ENCODE measurements at places on chromosomes 12 and 14.

DNA sequence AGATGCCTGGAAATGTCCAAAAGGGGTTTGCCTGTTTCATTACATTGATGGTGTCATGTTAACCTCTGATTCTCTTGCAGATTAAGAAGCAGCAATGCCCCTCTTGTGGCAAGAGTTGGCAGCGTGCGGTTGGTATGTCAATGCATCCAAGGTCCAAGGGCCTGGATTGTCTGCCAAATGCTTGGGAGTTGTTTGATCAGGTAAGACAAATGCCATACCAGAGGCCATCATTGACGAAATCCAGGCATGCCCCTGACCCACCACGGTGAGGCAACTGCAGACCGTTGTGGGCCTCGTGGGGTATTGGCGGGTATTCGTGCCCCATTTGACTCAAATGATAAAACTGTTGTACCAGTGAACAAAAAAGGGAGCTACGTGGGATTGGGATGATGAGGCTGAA is 11.4 kb upstream of the RNASE12 start:
- no peak for DNase-seq

- no peak for DNase-seq
These were observed 7.8 kb downstream of the FOXA1 start for GRCh38 chr14:37587131-37587803.

DNA sequence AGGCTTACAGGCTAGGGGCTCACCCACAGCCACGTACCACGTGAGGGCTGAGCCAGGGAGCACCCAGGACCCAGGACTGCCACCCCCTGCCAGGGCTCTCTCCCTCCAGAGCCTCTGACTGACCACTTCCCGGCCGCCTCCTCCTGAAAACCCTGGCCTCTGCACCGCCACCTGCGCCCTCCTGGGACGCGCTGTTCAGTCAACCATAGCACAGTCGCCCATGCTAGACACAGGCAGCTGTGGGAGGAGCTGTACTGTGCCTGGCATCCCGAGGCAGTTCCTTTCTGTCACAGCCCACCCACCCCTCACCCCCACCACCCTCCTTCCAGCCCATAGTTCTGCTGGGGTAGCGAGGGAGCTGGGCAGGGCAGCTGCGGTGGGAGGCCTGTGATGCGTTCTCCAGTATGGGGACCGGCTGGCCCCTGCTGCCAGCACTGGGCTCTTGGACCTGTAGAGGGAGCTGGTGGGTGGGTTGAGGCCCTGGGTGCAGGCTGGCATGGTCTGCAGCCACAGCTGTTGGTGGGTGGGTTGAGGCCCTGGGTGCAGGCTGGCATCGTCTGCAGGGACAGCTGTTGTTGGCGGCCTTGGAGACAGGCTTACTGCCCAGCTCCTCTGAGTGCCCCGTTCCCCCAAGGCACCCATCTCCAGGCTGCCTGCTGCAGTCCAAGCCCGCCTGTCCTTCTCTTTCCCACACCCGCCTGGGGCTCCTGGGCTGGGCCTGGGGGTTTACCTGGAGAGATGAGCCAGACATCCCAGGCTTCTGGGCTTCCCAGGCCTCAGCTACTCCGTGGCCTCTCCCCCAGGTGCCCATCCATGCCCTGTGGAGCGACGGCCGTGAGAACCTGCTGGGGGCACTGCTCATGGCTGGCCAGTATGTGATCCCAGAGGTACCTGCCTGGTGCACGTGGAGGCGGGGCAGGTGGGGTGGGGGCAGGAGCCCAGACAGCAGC is 11.5 kb downstream of the ASPG start:
- peak; percentile 25 for DNase-seq

DNA sequence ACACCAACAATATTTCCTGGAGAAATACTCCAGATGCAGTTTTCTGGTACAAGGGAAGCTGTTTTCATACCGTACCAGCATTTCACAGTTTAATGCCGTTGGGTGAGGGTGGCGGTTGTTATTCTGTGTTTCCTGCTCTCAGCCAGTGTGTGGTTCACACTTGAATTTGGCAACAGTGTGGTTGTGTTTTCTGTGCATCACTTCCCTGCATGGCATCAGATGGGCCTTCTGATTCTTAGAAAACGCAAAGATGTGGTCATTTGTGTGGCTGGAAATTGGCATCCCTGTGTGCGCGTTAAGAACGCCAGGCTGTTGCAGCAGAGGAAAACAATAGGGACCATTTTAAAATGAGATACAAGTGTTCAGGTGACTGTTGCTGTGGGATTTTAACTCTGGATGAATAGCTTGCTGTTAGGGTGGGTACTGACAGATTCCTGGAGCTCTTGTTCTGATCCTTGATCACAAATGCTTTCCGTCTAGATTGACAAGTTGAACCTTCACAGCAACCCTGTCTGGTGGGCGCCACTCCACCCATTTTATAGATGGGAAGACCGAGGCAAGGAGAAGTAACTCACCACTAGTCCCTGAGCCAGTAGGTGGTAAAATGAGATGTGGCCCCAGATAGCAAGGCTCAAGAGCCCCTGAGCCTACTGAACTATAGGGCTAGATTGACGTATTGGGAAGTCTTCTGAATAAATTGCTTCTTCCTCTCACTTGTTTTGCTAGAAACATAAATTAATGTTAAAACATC is 231.2 kb downstream of the CHST11 start:
- DNase-seq, result no peak

GRCh38 chr12:4994622-4995021 is 49.1 kb upstream of the KCNA5 start:
- DNase-seq, result no peak

DNA sequence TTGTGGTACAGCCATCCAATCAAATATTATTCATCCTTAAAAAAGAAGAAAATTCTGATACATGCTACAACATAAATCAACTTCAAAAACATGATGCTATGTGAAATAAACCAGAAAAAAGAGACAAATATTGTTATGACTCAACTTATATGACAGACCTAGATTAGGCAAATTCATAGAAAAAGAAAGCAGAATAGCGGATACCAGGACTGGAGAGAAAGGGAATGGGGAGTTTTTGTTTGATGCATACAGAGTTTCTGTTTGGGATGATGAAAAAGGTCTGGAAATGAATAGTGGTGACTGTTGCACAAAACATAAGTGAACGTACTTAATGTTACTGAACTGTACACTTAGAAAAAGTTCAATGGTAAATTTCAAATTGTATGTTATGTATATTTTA is 82.3 kb downstream of the SPPL3 start:
- DNase-seq, result no peak

DNA sequence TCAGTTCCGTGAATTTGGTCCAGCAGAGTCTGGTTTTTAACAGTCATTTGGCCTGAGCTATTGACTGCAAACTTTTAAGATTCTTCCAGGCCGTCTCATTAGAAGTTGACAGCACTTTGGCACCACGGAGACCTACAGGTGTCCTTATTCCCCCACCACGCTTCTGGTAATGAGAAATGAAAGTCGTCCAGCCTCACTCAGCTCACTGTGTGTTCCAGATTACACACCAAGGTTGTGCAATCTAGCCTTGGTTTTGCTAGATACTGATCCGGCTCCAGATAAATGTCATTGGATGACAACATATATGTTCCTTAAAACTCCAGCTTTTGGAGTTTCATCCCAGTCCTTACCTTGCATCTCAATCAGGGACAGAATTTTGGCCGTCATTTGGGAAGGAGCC is 210.4 kb downstream of the CHST11 start:
- DNase-seq, result no peak

GRCh38 chr14:50001999-50002925 is 109.4 kb downstream of the ARF6 start:
- DNase-seq, result no peak

- DNase-seq, result no peak
These were observed 278.3 kb downstream of the SEC23A start for GRCh38 chr14:38824706-38825105.

DNA sequence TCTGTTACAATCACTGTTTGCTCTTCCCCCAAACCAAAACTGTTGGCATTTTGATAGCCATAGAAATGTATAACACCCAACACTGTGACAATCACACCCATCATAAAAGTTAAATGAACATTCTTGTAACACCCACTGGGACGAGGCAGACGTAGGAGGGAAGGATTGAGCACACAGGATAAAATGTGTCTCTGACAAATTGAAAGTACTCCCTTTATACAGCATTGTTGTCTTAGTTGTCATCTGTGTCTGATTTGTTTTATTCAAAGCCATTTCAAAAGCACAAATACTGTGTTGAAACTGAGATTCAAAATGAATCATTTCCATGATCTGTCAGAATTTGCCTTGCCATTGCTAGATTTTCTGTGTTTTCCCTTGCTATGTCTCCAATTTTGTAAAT is 436.3 kb downstream of the TMTC2 start:
- no peak for DNase-seq

GRCh38 chr12:8547645-8548044 is 6.9 kb upstream of the CLEC4E start:
- DNase-seq, result no peak

- DNase-seq, result peak; percentile 59
These were observed 79.3 kb upstream of the TSPAN11 start for GRCh38 chr12:30847259-30847658.

GRCh38 chr14:74906925-74907521 is 16.0 kb downstream of the RPS6KL1 start:
- no peak for DNase-seq

DNA sequence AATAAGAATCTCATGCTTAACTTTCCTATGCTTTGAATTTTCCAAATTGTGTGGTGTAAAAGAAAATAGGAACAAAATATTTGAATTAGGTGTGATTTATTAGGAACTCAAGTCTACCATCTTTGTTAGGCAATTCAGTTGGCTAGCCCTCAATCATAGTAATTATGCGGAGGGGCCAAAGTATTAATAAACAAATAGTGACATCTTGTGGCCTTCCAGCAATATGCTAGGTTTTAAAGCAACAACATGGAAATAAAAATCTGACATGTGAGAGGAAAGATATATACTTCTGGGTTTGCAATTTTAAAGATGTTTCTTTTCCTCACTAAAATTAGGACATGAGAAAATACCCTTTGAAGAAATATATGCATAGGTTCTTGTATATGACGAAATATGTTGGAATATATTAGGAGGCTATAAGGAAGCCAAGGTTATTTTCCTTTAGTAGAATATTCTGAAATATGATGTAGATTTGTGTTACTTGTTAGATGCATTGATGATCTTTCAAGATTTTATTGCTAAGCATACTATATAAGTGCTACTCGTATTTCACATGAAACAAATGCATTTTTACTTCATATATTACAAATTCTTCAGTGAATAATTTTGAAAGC is 200.4 kb downstream of the PTPRO start:
- peak; percentile 65 for DNase-seq

DNA sequence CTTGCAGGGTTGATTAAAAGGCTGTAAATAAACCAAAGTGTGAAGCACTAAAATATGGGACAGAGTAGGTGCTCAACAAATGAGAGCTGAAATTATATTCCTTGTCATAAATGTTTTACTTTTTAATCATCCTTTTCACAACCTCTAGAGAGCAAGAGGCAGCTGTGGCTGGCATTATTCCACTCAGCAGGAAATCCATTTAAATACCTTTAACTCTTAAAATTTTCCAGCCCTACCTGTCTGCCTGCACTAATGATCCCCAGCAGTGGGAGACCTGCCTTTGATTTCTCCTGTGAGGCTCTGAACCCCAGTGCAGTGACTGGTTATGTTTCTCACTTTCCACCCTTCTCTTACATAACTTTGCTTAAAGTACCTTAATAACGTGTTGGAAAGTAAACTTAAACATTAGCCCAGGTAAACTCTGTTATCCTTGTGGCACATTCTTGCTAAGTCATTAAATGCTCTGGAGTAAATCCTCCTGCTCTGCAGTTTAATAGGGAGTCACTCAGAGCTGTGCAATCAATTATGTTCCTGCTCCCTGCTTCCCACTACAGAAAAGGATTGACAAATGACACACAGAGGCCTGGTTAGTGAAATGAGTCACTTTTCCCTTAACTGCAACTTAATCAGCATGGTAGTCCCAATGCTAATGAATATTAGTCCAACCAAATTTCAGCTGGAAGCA is 755.7 kb upstream of the USP15 start:
- no peak for DNase-seq

DNA sequence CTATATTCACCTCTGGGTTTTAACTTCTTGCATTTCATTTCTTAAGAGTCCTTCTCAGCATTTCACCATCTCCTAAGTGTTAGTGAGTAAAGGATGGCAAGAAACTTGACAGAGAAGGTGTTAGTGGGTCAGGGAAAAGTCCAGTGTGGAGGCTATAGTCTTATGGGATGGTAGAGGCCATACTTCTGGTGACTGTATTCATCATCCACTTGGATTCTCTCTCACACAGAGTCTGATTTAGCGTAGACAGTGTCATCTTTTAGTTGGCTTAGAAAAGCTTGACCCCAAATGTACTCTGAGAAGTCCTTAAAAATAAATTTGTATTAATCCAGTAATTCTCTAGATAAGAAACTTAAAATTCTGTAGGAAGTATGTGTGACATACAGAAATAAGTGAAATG is 232.4 kb upstream of the FBXO33 start:
- no peak for DNase-seq

DNA sequence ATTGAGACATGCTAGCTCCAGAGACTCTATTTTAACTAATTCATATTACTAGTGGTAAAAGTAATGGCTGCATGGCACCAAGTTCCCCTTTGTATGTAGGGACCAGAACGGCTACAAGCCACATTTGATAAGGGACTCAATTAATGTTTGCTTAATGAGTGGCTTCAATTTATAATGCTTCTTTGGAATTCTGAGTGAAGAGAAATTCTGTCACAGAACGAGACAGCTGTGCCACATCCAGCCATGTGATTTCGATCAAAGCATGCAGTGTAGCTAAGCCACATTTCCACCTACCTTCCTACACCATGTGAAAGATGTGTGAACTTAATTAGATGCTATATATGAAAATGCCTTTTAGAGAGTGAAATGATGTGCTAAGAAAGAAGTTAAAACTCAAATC is 217.4 kb downstream of the ACSS3 start:
- DNase-seq, result no peak

- DNase-seq, result no peak
These were observed 97.7 kb downstream of the PPM1A start for GRCh38 chr14:60346706-60347105.

- no peak for DNase-seq
These were observed 198.1 kb downstream of the ERC1 start for GRCh38 chr12:1189163-1189562.

- DNase-seq, result no peak
These were observed 410.3 kb downstream of the SLC6A15 start for GRCh38 chr12:84502180-84502860.

GRCh38 chr14:94570440-94570839 is 9.2 kb downstream of the SERPINA4 start:
- DNase-seq, result no peak

- DNase-seq, result peak; percentile 48
These were observed 119.7 kb upstream of the TMCC3 start for GRCh38 chr12:94769776-94770759.

- DNase-seq, result no peak
These were observed 10.8 kb downstream of the TMEM179 start for GRCh38 chr14:104593710-104594136.
